ENCODE measurements at places on chromosomes 4 and X.

- DNase-seq = no peak
These were observed 146.1 kb upstream of the PBDC1 start for GRCh38 chrX:76026751-76027150.

GRCh38 chrX:24498975-24499374 lies 33.9 kb downstream of the PDK3 start:
- peak; percentile 30 for DNase-seq

DNA sequence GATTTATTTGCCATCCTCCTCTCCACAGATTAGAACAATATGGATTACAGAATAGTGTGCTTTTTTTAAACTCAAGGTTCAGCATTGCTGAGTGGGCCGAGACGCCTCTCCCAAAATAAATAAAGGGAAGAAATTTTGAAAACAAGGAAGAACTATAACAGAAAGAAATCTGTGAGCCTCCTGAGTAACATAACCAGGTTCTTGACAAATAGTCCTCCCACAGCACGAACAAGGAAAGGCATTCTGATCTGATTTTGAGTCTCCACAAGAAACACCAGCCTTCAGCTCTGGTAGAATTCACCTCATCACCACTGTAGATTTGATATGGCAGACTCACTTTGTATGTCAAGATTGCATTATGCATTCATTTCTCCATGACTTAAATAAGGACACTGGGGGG lies 173.6 kb downstream of the HHIP start:
- no peak for DNase-seq

- DNase-seq = peak; percentile 38
These were observed 36.0 kb upstream of the SPANXC start for GRCh38 chrX:141278306-141278705.

DNA sequence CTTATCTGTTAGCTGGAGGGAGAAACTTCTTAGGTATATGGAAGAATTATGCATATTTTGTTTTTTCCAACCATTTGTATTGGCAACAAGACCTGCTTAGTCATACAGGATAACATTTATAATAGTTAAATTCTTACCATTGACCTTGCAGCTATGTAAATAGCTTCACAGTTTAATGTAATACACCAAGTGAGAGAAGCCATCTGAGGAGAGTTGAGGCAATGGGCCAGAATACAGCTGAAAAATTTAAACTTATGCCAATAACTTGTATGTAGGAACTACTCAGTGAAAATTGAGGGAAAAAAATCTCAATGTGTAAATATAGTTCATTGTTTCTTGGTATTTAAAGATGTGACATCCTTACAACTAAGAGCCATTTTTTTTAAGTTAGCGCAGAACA lies 273.5 kb downstream of the DACH2 start:
- DNase-seq = no peak

- DNase-seq = no peak
These were observed 207.7 kb upstream of the PRPS2 start for GRCh38 chrX:12583543-12583942.

- no peak for DNase-seq
These were observed 731 bp upstream of the AMMECR1 start for GRCh38 chrX:110318664-110318968.

DNA sequence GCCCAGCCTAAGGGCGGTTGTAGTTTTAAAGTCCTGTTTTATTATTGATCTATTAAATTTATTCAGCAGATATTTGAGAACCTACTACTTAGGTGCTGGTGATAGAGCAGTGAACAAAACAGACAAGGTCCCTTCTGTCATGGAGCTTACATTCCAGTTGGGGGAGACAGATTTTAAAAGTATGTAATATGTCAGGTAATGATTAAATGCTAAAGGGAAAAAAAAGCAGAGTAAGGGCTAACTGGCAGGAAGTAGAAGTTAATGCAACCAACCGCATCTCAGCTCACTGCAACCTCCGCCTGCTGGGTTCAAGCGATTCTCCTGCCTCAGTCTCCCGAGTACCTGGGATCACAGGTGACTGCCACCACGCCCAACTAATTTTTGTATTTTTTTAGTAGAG lies 7.8 kb upstream of the MCUB start:
- DNase-seq = no peak

- no peak for DNase-seq
These were observed 376.0 kb downstream of the RAB28 start for GRCh38 chr4:13108096-13108495.

DNA sequence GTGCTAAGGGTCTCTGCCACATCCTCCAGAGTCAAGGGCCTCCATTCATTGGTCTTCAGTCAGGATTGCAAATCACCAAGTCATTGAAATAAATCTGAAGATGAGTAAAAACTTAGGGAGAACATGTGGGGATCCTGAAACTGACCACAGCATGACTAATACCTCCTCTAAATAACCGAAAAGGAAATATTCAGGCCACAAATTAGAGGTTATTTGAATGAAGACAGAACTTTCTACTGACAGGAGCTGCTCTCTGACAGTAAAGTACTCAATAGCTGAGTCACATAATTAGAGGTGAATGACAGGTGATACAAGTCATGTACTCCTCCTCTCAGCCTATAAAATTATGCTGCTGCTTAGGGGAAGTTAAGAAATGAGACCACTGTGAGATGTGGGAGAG lies 240.2 kb upstream of the F9 start:
- DNase-seq = no peak

DNA sequence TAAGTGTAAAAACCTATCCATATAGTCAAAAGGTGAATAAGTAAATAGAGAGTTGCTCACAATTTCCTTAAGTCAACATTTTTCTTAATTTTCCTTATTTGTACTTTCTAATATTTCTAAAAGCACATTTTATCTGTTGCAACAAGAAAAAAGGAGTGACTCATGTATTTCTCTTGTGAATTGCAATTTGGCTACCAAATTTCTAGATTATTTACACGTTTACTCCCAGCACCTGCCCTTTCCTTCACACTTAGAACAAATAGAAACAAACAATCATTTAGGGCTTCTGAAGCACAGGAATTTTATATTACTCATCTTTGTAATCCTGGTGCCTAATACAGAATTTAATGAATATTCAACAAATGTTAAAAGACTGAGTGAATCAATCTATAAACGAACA lies 22.2 kb downstream of the BTC start:
- no peak for DNase-seq

DNA sequence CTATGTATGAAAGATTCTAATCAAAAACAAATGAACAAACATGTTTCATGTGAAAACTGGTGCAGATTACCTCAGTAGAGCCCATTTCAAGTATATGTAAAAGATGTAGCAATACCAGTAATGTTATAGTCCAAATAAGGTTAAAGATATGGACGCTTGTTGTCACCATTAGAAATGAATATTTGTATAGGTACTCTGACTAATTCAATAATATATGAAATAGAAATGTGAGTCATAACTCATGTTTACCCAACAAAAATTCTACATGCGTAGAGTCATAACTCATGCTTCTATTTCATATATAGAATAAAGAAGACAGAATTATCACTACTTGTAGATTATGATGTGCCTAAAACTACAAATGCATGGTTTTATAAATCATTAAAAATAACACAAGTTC lies 739.1 kb upstream of the DIAPH2 start:
- no peak for DNase-seq

DNA sequence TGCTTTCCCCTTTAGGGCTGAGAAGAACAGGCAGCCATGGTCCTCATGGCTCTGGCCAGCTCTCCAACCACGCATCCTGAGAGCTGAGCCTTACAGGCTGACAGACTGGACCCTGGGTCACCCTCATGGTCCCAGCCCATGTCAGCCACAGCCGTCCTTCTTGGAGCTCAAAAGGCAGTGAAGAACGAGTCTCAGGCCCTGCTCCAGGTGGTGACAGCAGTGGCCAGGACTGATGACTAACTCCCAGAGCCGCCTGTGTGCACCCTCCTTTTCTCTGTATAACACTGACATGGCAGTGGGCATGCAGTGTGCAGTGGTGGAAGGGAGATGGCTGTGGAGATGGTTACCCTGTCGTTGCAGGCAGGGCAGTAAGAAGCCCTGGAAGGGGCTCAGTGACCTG lies 10.3 kb upstream of the DUSP9 start:
- peak; percentile 12 for DNase-seq

DNA sequence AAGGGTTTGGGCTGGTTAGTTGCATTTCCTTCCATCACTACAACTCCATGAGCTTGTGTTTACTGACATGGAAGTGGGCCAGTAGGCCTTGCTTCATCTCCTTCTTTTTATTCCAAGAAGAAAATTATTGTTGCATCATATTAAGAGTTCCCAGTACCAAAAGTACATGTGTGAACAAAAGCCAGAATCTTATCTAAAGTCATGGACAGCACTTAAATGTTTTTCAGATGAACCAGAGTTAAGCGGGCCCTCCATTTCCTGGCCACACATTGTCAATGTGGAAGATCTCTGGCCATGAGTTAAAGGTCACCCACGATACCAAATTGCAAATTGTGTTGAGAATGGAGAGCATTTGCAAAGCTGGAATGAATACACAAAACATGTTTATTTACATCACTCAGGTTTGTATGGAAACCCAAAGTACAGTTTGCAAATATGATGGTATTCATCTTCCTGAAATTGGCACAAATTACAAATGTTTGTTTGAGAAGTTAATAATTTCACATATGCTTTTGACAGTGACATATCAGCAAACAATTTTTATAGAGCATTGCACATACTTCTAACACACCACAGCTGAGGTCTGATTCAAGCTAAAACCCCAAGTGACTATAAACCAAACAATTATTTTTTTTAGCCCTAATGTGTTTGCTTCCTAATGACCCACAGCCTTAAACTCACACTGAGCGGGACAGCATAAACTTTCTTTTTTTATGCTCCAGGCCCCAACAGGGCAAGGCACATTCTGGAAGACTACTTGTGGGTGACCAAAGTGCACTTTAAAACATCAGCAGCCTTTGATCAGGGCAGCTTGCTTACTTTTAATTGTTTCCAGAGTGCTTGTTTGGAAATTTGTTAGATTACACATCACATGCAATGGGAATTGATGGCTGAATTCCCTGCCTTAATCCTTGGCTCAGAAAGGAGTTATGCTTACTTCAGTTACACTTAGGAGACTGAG lies 502.9 kb upstream of the SLIT2 start:
- DNase-seq = no peak

GRCh38 chr4:1166509-1167243 lies 5.7 kb downstream of the SPON2 start:
- DNase-seq = no peak

GRCh38 chr4:92714640-92715039 lies 410.9 kb downstream of the GRID2 start:
- DNase-seq = no peak

DNA sequence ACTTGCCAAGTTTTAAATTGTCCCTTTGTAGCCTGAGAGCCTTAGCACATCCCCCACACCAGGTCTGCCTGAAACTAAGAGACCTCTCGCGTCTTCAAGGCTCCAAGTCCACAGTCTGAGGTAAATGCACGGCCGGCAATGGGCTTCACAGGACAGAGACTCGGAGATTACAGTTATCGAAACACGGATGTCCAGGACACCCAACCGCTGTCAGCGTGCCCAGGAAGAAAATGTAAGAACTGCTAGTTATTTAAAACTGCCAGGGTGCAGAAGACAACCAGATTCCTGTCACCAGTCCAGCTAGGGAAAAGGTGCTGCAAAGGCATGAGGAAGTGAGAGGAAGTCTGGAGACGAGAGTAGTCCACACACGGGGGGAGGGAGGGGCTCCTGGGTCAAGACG lies 28.9 kb downstream of the ZNF827 start:
- DNase-seq = no peak

DNA sequence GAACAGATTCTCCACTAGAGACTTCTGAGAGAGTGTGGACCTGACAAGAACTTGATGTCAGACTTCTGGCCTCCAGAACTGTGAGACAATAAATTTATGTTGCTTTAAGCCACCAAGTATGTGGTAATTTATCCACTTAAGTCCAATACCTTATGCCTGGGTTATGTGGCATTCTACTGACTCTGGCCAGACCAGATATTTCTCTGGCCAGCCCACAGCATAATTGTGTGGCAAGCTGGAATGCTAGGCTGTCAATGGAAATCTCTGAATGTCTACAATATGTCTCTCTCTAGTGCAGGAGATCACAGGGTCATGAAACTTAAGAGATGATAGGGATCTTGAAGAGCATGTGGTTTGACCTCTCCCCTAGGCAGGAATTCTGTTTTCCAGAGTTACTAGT lies 251.0 kb downstream of the ZNF674 start:
- no peak for DNase-seq

- DNase-seq = no peak
These were observed 336.4 kb upstream of the AGA start for GRCh38 chr4:177778623-177779022.

GRCh38 chr4:530017-530781 lies 31.2 kb downstream of the PIGG start:
- no peak for DNase-seq

DNA sequence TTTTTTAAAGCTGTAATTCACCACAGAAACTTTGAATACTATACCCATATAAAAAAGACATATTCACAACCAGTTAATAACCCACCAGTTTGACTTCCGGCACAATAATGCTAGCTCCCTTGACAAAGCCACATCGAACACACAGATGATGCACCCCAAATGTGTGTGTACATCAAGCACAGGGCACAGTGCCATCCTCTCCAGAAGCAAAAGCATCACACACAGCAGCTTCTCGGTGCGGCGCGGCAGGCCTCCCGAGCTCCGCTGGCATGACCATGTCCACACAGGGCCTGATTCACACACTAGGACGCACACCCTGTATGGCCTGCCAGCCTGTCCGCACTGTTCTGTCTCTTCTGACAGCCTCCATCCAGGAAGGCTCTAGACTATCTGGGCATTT lies 88.0 kb downstream of the LEF1 start:
- no peak for DNase-seq

- DNase-seq = no peak
These were observed 23.3 kb downstream of the PPARGC1A start for GRCh38 chr4:23866450-23867075.

DNA sequence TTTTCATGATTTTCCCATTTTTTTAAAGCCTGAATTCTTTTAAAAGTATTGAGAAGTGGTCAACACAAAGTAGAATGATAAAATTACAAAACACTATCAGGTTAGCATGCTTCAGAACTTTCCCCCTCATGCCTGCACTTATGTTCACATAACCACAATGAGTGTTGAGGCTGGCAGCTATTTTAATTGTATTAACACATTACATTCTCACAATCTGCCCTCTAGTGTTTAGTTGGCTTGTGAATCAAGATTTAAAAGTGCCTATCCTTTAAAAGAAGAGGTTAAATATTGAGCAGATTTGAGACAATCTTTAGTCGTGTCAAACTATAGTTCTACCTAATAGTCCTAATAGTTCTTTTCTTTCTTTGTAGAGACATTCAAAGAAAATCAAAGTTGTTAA lies 93.6 kb upstream of the NAP1L5 start:
- no peak for DNase-seq

GRCh38 chr4:106245176-106245575 lies 70.8 kb downstream of the TBCK start:
- DNase-seq = no peak

DNA sequence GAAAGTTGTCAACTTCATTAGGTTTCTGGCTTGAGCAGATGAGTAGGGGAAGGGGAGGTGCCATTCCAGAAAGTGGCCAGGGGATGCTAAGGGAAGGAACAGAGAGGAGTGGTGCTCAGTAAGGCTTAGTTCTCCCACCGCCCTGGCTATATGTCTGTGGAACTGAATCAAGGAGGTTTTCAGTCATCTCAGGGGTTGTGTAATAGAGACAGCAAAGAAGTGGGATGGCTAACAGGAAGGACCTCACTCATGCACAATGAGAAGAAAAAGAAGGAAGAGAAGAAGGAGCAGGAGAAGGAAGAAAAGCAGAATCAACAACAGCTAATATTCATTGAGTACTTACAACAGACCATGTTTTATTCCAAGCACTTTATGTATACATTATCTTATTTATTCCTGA lies 368.7 kb downstream of the MID1IP1 start:
- DNase-seq = no peak
